Stimulated activated CD4-positive, alpha-beta T cell treated with anti-CD3 and anti-CD28 coated beads, Interleukin-15, amount 100 ng/mL, for 48 hours (primary cell): ENCODE measurements at places on chromosomes 2 and 18.

GRCh38 chr2:1491751-1492150 is 78.5 kb downstream of the TPO start:
- no peak for DNase-seq

- DNase-seq: no peak
Observed at GRCh38 chr2:16262526-16263178, 322.3 kb downstream of the MYCN start.

- DNase-seq: no peak
Observed at GRCh38 chr2:146818122-146818521, 1026.7 kb upstream of the ACVR2A start.

GRCh38 chr2:222637067-222637466 is 18.8 kb downstream of the FARSB start:
- no peak for DNase-seq

GRCh38 chr2:206526416-206526815 is 83.1 kb downstream of the ADAM23 start:
- DNase-seq: no peak

DNA sequence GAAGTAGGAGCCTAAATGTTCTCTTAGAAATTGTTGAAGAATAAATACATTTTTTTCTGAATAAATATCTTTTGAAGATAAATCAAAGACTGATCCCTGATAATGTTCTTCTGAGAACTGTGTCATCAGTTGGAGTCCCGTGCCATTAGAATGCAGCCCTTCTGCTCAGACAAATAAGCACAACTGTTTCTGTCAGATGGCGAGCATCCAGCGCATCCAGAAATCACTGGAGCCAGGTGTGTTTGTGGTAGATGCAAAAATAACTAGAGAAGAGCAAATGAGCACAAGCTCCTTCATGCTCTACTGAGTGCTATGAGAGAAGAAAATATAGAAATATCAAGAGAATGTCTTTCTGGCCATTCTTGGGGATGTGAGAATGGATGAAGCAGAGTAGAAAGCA is 573.7 kb downstream of the THSD7B start:
- no peak for DNase-seq

DNA sequence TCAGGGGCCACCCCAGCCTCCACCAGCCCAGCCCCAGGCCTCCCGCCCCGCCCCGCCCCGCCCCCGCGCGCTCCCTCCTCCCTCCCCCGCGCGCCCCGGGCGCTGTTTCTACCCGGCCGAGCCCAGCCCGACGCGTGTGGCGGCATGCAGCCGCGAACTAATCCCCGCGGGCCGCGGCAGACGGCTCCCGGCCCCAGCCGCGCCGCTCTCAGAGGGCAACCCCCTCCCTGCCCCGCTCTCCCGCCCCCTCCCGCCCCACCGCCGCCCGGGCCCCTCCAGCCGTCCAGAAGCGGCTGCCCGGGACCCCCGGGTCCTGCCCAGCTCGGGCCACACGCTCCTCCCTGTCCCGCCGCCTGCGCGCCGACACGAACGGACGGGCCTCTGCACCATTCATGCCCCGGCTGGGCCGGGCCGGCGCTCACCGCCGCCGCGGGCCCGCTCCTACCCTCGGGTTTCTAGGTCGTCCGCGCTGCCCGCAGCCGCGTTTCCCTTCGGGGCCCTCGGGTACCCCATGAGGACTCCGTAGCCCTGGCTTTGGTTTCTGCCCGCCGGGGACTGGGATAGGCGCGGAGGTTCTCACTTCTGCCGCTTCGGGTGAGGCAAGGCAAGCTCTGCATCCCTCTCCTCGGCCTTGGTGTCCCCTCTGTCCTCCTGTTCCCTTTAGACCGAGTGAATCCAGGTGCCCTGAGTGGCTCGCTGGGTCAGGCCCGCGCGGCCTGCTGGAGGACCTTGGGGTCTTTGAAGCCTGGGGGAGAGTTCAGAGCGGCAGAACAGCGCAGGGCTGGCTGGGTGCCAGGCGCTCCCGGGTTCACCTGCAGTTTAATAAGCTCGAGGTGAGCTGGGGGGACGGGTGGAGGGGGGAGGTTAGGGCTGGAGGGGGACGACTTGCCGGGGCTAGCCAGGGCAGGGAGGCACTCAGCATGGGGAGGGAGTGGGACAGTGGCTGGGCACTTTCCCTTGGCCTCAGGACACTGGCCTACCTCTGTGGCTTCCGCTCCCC is 3.1 kb downstream of the WNT10A start:
- DNase-seq: no peak

DNA sequence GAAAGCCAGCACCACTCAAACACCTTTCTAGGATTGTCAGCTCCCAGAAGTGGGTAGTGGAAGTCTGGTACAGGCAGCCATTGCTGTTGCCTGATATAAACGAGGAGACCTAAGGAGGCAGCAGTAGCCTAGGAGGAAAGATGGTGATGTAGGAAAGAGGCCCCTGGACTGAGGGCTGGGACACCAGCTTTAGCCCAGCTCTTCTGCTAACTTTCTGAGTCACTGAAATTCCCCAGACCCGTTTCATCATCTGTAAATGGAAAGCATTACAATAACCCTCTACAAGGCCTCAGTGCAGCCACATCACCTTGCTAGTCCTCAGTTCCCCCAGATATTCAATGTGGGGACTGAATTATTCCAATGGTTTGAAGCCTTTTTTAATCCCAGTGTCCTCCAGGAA is 336.5 kb downstream of the TNS1 start:
- no peak for DNase-seq

DNA sequence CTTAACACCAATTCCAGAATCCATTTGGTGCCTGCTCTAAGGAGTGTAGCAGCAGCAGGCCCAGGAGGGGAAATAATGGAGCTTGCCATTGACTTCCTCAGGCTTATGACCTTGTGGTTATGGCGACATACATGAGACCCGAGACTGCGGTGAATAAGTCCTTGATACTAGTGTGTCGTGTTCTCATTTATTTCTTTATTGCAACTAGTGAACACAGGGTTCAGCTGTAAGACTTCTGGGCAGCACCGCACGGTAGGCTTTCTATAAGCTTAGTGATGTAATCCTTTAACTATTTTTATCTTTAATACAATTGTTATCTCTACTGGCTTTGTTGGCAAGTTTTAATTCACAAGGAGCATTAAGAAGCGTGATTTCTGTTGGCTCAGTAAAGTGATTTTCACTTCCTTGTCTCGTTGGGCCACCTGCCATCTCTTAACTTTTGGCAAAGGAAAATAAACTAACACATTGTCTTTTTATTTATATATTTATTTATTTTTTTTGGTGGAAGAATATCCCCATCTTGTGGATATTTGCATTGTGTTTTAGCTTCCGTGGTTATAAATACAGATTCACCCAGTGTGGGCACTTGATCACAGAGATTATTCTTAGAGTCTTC is 139.8 kb downstream of the LTBP1 start:
- no peak for DNase-seq
